ENCODE measurements at places on chromosomes 11 and 22. TPM values are rescaled to one million over a fixed set of nuclear protein-coding genes. Genes with fewer than 3 reads are reported as not detected.

MS4A3 gene
- 0.40 TPM for total RNA-seq

MUC6 gene
- 173 TPM for total RNA-seq

SLC29A2 gene
- 19.0 TPM for total RNA-seq

GRCh38 chr11:88655196-88655595, 317.7 kb upstream of the CTSC start:
- DNase-seq: no peak

DNA sequence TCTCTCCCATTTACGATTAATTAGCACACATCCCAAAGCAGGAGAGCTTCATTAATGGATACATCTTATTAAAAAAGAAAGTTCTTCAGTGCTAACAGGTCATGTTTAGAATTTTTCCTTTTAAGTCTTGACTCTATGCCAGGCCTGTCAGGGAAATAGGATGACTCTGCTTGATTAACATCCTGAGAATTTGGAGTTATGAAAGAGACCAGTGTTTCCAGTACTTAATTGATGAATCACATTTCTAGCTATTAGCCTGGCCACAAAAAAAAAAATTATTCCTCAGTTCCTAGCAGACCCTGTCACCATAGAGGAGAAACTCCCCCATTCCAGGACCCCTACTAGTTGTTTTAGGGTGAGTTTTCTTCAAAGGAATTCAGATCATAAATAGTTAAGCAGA, 23.6 kb upstream of the ME3 start:
- DNase-seq: no peak

- DNase-seq: no peak
Observed at GRCh38 chr11:62889126-62889483, 8.4 kb downstream of the SLC3A2 start.

DNA sequence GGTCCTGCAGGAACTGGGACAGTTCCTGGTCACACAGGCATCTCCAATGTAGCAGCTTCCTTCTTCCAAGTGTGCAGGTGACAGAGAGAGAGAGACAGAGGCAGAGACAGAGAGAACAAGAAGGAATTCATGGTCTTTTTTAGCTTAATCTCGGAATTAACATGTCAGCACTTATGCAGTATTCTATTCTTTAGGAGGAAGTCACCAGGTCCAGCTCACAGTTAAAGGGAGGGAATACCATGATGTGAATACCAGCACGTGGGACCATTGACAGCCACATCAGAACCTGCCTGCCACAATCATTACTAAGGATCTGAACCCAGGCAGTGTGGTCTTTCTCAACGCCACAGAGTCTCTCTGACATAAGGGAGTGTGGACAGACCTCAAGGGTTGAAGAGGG, 341.6 kb downstream of the MN1 start:
- DNase-seq: no peak
